ENCODE measurements at places on chromosomes 3 and 15.

DNA sequence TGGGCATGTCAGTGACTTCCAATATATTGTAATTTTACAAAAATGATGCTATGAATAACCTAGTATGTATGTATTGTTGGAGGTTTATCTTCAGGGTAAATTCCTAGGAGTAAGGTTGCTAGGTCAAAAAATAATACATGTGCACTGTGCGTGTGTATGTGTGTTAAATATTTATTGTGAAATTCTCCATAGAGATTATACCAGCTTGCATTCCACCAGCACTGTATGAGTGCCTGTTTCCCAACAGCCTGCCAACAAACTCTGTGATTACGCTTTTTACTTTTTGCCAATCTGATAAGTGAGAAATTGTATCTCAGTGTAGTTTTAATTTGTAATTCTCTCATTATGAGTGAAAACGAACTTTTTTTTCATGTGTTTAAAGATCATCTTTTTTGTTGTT lies 12.6 kb upstream of the IGF2BP2 start:
- no peak for DNase-seq

DNA sequence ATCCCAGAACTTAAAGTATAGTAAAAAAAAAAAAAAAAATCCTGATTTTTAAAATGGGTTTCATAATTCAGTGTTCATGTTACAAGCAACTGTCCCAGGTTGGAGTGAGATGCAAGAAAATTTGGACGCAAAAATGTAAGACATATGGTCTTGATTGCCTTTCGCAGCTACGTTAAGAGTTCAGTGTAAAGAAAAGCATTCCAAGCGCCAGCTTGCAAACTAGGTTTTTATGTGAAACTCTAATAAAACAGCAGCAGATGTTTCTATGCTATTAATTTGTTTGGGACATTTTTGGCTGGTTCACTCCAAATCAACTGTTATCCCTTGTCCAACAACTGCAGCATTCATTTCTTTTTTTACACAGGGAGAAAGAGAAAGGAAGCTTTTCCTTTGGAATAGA lies 957.8 kb downstream of the ROBO1 start:
- DNase-seq: no peak

GRCh38 chr3:69088063-69088462 lies 3.3 kb downstream of the ARL6IP5 start:
- no peak for DNase-seq

GRCh38 chr15:77504306-77504705 lies 83.6 kb downstream of the HMG20A start:
- no peak for DNase-seq

GRCh38 chr3:182920515-182921084 lies 59.7 kb downstream of the DCUN1D1 start:
- no peak for DNase-seq

DNA sequence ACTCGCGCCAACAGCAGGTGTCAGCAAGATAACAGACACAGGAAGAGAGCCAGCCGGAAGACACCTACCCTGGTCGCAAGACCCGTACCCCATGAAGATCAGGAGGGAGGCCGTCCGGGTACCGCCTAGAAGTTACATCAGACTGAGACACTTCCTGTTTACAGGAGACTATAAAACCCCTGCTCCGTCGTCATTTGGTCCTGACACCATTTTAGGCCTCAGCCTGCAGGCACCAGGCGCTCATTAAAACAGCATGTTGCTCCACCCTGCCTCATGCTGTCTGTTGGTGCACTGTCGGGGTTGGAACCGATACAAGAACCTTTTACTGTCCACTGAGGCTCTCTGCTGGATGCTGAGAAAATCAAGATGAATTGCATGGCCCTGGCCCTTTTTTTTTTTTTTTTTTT lies 15.6 kb upstream of the PRTG start:
- DNase-seq: no peak

DNA sequence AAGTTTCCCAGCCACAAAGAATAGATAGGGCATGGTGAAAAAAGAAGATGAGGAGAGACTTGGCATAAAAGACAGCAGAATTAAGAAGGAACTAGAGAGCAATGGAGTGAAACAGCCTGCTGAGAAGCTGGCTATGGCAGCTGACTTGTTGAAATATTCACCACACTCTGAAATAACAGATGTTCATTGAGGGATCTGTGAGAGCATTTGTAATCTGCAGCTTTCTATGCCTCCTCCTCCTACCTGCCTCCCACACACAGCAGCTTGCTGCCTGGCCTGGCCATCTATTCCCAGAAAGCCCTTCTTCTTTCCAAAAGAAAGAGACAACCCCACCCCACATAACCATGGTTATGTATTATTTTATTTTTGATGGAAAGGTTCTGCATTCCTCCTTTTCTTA lies 303.9 kb downstream of the GAP43 start:
- no peak for DNase-seq

GRCh38 chr3:197487911-197488391 lies 67.8 kb downstream of the BDH1 start:
- no peak for DNase-seq

GRCh38 chr3:140501061-140501769 lies 176.6 kb upstream of the TRIM42 start:
- DNase-seq: no peak

All from T-helper 9 cell (primary cell).